KBM-7 (cell line): ENCODE measurements at places on chromosomes 2 and 18.

GRCh38 chr2:105873281-105873680 is 128.6 kb downstream of the NCK2 start:
- DNase-seq = no peak

GRCh38 chr2:239295377-239296019 is 105.3 kb downstream of the HDAC4 start:
- DNase-seq = no peak

DNA sequence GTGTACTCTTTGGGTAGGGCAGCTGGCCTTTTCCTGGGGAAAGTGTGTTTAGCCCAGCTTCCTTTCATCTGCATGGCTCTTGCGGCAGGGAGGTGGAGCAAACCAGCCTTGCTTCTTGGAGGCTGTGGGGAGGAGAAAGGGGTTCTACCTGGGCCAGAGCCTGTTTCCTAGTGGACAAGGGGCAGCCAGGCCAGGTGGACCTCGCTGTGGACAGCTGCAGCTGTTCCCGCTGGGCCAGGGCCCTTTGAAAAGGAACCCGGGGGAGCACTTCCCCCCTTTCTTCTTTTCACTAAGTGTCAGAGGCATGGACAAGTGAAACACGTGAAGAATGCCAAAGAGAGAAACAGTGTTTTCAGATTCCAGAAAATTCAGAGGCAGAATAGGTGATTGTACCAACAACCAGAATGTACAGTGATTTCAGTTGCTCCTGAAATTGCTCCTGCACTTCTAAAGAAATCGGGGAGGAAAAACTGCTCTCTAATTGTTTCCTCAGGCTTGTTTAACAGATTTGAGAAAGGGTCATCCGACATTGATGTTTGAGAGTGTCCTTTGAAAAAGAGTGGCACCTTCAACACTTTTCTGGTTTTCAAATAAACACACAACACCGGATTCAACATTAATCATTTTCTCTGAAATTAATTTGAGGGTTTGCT is 3.9 kb downstream of the GLI2 start:
- no peak for DNase-seq

DNA sequence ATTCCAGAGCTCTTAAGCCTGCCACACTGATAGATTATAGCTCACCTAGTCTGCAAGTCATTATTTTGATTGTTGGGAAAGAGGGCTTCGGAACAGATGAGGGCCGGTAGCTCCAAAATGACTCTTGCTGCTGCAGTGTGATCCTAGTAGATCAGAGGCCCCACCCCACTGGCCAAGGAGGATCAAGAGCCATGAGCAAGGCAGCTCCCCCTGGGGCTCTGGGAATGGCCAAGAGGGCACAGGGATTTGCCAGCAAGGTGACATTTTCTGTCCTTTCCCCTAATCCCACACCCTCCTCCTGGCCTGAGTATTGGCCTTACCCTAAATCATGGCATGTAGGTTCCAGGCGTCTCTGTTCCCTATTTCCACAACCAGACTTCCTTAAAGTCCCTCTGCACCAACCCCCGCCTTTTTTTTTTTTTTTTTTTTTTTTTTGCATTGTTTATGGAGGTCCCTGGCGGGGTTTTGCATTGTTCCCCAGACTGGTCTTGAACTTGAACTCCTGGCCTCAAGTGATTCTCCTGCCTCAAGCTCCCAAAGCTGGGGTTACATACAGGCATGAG is 36.5 kb downstream of the EIF4E2 start:
- DNase-seq = peak; percentile 18
